Adrenal gland (tissue), 19 donors: ENCODE measurements at places on chromosomes 11 and 22.

GRCh38 chr11:112410325-112410724 lies 149.7 kb upstream of the PLET1 start:
- DNase-seq = no peak

DNA sequence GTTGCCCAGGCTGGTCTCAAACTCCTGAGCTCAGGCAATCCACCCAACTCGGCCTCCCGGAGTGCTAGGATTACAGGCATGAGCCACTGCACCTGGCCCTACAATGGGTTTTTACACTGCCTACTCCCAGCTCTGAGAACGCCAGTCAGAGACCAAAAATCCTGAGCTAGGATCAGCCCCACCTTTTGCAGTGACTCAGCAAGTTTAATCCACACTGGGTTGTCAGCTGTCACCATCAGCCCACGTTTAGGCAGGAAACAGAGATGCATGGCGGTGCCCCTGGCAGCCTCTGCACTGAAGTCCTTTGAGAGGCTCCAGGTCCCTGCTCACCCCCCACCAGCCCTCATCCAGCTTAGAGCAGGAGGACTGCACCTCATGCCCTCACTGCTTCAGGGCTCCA lies 117.6 kb downstream of the ARHGAP8 start:
- DNase-seq = no peak

DNA sequence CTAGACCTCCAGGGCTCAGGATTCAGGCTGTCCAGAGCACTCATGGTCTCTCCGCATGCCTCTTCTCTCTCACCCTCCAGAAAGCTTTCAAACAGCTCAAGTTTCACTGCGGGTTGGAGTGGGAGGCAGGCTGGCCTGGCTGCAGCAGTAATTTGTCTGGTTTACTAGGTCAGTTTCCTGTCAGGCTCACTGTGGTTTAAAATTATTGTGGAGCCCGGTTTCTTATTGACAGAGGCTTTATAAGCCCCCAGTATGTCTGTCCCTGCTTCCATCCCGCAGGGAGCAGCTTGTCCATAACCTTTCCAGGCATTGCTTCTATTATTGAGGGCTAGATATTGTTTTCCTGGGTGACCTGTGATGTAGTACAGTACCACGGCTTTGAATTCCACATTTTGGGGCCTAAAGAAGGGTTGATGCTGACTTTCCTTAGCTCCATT lies 235.3 kb upstream of the SORL1-AS1 start:
- DNase-seq = no peak

DNA sequence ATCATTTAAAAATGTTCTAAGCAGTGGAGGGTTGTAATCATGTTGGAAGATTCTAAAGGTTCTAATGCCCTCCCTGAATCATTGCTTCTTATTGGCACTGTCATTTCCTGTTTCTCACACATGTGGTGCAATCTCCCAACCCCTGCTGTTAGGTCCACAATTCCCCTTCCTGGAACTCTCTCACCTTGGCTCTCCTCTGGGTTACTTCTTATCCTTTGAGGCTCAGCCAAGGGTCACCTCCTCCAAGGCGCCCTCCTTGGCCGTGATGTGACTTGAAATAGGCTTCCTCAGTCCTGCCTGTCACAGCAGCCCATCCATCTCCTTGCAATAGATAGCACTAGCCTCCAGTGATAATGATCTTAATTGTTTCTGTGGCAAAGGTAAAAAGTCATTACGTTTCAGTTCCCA lies 149.8 kb downstream of the TTC17 start:
- DNase-seq = no peak

- DNase-seq = peak; percentile 41
Measured at GRCh38 chr22:47328550-47329243, 566.2 kb downstream of the TBC1D22A start.

GRCh38 chr11:71266114-71266833 lies 13.9 kb upstream of the SHANK2 start:
- DNase-seq = no peak

DNA sequence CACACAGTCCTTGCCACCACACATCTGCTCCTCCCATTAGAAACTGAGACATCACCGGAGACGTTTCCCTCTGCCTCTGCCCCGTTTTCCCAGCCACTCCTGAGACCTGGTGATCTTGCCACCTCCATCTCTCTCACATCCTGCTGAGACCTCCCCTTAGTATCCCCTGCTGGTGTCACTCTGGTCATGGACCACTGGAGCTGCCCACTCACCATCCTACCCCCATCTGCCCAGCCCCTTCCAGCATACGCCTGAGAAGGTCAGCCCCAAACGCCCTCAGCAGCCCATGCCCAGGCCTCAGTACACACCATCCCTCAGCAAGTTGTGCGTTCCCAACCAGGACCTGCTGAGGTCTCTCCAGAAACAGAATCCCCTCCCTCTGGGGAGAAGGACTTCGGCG lies 64.3 kb downstream of the SHANK2 start:
- DNase-seq = no peak

DNA sequence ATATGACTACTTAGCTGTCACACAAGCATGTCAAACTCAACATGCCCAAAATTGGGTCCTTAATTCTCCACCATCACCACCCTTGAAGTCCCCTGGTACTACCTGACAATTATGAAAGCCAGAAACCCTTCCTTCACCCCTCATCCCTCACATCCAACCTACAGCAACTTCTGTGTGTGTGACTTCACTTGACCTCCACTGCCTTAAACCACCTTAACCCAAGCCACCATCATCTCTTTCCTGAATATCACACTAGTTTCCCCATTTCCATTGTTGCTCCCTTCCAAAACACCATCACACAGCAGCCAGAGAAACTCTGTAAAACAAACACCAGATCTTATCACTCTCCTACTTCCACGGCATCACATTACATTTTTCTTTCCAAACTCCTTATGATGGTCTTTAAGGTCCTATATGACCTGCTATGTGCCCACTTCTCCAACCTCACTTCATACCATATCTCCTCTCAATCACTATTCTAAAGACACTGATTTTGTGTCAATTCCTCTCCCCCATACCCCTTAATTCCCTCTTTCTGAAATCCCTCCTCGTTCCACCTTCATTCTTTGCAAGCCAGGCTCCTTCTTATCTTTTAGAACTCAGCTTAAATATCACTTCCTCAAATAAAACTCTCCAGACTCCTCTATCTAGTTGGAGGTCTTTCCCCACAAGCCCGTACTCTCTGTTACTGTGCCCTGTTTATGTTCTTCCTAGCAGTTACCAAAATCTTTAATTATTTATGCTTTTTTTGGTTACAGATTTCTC lies 124.9 kb downstream of the RBFOX2 start:
- no peak for DNase-seq

DNA sequence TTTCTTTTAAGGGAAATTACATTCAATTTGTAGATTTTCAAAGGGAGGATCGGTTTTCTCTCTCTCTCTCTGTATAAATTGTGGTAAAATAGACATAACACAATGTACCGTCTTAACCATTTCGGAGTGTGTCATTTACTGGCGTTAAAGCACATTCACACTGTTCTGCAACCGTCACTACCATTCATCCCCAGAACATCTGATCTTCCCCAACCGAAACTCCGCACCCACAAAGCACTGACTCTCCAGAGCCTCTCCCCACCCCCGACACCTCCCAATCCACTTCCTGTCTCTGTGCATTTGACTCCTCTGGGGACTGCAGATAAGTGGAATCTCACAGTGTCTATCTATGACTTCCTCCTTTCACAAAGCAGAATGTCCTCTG lies 15.9 kb upstream of the GRAMD4 start:
- peak; percentile 51 for DNase-seq

DNA sequence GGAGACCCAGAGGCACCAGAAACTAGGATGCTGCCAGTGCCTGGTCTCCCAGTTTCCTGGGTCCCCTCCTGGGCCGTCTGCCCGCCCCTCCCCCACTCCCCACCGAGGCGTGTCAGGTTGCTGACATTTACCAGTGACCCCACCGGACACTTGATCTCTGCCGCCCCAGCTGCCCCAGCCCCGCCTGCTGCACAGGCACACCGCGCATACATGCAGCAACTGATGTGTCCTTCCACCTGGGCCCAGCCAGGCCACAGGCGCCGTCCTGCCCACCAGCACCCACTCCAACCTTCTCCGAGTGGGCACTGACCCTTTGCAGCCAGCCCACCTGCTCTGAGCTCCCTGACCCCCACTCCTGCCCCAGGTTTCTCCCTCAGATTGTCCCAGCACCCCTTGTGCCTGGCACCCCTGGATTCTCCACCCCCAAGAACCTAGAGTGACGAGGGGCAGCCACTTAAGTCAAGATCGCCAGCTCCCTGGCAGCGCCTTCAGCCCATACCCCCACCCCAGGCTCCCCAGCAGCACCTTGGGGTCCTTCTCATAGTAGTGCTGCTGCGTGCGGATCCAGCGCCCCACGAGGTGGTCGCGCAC lies 548 bp downstream of the PYGM start:
- no peak for DNase-seq

DNA sequence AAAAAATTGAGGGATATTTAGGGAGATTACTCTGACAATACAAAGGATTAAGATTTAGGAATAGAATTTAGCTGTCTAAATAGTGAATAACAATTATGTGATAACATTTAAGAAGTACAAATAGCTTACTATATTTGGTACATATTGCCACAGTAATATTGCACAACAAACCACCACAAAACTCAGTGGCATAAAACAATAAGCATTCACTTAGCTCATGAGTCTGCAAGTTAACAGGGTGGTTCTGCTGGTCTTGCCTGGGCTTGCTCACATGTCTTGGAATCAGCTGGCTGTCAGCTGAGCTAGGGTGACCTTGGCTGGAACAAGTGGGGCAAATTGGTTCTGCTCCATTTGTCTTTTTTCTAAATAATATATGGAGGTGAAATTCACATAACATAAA lies 115.1 kb downstream of the DCDC1 start:
- no peak for DNase-seq

DNA sequence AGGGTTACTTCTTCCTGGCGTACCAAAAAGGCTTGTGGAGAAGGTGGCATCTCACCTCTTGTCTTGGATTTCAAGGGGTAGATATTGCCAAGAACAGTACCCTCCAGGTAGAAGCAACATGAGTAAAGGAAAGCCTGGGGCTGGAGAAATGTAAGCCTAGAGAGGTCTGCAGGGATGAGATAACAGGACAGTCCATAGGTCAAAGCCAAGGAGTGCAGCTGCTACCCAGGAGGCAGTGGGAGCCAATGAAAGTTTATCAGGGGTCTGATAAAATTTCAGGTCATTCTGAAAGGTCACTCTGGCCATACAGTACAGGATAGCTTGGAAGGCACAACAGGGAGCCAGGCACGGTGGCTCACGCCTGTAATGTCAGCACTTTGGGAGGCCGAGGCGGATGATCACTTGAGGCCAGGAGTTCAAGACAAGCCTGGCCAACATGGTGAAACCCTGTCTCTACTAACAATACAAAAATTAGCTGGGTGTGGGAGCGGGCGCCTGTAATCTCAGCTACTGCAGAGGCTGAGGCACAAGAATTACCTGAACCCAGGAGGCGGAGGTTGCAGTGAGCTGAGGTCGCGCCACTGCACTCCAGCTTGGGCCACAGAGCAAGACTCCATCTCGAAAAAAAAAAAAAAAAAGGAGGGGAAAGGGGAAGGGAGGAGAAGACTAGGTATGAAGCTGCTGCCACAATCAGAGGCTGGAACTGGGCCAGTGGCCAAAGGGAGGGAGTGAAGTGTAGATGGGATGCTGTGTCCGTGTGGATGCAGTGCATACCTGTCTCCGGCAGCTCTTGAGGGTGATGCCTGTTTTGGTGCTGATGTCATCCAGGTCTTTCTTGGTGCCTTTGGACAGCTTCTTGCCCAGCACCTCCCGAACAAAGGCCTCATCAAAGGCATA lies 1.2 kb downstream of the FIBP start:
- peak; percentile 47 for DNase-seq

GRCh38 chr11:8745431-8746253 lies 63.0 kb downstream of the RPL27A start:
- DNase-seq = no peak

GRCh38 chr22:38416621-38417251 lies 38.3 kb downstream of the KCNJ4 start:
- no peak for DNase-seq

DNA sequence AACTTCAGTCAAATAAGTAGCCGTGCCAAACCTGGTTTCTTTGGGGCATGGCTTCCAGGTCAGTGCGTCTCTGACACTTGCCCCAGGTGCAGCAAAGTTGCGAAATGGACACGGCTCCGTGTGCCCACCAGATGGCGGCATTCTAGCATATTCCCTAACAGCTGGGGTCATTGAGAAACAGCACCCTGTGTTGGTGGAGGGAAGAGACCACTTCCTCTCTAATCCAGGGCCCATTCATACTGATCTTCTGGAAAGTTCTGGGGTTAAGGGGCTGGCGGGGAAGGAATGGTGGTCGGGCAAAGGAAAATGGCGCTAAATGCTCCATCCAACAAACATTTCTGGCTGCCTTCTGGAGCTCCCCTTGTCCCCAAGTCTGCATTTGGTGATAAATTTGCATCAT lies 141.2 kb upstream of the TIMP3 start:
- DNase-seq = peak; percentile 57

- no peak for DNase-seq
Measured at GRCh38 chr11:102633385-102634026, 8.4 kb upstream of the MMP20 start.

GRCh38 chr11:18769802-18770456 lies 21.7 kb downstream of the PTPN5 start:
- no peak for DNase-seq

GRCh38 chr11:124405581-124405980 lies 6.8 kb upstream of the OR8B3 start:
- no peak for DNase-seq

DNA sequence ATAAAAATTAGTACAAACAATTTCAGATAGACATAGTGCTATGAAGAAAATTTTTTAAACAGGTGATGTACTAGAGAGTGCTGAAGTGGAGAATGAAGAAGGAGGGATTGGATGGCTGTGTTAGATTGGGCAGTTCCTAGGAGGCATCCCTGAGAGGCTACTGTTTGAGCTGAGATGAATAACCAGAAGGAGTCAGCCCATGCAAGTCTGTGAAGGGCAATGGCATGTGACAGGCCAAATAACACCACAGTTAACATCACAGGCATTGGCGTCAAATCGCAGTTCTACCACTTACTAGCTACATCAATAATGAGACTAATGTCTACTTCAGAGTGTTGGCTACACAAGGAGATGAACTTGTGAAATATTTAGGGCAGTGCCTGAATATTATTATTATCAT lies 35.4 kb downstream of the HORMAD2 start:
- DNase-seq = no peak

DNA sequence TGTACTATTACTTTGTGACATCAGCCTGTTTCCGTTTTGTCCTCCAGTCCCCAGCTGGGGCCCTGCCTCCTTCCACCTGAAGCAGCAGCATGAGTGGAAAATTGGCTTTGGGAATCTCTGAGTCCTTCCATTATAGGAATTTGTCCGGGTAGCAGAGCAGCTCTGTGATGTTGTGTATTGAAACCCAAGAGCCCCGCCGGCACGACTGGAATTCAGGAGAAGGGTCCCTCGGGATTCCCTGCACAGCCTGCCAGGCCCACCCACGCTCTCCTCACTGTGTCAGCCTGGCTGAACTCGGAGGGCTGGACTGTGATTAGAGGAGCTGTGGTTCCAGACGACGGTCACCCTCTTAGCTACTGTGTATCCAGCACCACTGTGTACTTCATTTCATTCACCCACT lies 18.8 kb upstream of the TSPAN18 start:
- no peak for DNase-seq
